ENCODE measurements at places on chromosomes 4 and X.

DNA sequence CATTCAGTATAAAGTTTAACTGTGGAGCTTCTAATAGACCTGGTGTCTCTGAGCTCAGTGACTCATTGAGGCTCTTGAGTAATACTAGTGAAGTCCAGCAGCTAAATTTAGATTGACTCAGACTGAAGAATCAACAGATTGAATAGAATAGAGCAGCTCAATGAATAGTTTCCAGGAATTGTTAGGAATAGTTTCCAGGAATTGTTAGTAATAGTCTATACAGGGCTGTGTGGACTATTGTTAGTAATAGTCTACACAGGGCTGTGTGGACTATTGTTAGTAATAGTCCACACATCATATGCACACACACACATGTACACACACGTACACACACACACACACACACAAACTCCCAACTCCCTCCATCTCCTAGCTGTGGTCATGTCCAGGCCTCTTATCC is 3.0 kb downstream of the GIMD1 start:
- DNase-seq = peak; percentile 65

DNA sequence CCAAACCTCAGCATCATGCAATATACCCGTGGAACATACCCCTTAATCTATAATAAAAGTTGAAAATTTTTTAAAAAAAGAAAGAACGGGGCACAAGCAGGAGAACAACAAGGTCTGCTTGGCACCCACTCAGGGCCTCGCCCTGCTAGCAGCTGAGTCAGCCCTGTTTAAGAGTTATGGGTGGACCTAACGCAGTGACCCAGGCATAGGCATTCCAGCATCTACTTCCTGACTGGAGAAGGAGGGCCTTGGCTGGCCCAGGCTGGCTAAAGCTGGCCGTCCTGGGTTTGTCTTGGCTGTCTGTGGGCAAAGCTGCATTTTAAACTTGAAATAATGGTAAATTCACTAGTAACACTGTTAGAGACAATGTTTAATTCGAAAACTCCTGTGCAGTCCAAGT is 236.7 kb upstream of the PGRMC2 start:
- no peak for DNase-seq

DNA sequence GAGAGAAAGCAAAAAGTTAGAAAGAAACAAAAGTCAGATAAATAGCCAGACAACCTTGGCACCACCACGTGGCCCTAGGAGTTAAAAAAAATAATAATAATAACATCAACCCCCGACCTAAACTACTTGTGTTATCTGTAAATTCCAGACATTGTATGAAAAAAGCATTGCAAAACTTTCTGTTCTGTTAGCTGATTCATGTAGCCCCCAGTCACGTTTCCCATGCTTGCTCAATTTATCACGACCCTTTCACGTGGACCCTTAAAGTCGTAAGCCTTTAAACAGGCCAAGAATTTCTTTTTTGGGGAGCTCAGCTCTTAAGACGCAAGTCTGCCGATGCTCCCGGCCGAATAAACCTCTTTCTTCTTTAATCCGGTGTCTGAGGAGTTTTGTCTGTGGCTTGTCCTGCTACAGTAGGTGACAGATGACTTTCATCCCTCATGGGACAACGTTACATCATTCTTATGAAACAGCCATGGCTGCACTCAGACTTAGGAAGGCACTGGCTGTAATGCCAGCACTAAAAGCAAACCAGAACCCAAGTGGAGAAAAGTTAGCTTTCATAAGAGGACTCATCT is 520 bp downstream of the ACOX3 start:
- DNase-seq = peak; percentile 83

DNA sequence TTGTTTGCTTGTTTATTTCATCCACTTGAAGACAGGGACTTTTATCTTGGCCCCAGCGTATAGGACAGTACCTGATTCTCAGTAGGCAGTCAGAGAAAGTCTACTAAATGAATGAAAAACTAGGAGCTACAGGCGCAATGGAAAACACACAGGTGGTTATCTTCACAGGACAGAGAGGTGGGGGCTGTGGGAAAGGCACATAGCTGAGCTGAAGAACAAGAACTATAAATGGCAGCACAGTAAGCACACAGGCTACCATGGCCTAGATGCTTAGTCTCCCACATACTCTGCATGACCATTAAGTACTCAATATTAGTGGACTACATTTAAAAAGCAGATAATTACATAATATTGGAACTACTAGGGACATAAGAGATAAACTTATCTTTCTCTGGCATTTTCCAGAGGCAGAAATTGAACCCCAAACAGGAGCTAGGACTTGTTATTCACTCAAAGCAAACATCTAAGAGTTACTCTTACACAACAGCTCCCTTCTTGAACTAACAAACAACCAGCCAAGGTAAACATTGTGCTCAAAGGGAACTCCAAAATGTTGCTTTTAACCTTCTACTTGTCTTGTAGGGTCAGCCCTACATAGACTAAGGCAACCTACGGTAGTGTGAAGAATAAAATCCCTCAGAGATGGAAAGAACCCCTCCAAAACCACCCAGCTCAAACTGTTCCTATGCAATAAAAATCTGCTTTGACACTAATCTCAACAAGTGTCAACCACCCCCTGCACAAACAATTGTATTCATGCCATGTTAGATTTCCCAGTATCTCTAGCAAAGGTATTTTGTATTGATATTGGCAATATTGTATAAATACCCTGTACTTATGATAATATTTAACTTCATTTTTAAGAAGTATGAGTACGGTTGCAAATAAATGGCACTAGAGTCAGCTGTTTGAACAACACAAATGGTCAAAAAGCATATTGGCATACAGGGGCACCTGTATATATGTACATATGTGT is 593.6 kb downstream of the KLHL13 start:
- no peak for DNase-seq

GRCh38 chrX:15834053-15834452 is 20.6 kb downstream of the AP1S2 start:
- peak; percentile 32 for DNase-seq

- DNase-seq = no peak
Measured at GRCh38 chr4:186249785-186250754, 15.9 kb upstream of the F11 start.

DNA sequence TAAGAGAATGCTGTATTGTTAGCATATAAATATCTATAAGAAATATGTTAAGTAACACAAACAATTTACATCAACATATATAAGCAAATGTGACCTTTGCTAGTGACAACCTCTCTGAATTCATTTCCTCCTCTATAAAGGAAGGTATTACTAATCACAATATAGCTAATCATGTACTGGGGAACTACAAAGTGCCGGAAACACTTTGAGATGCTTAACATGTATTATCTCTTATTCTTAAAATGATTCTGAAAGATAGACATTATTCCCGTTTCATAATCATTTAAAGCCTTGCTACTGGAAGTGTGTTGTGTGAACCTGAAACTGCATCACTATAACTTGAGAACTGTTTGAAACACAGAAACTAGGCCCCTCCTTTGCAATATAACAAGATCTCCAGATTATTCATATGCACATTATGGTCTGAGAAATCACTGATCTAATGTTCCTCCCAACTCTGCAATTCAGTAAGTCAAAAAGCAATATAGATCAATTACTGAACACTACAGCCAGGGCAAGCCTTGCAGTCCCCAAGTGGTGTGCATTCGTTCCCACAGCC is 54.0 kb downstream of the KLHL8 start:
- no peak for DNase-seq

DNA sequence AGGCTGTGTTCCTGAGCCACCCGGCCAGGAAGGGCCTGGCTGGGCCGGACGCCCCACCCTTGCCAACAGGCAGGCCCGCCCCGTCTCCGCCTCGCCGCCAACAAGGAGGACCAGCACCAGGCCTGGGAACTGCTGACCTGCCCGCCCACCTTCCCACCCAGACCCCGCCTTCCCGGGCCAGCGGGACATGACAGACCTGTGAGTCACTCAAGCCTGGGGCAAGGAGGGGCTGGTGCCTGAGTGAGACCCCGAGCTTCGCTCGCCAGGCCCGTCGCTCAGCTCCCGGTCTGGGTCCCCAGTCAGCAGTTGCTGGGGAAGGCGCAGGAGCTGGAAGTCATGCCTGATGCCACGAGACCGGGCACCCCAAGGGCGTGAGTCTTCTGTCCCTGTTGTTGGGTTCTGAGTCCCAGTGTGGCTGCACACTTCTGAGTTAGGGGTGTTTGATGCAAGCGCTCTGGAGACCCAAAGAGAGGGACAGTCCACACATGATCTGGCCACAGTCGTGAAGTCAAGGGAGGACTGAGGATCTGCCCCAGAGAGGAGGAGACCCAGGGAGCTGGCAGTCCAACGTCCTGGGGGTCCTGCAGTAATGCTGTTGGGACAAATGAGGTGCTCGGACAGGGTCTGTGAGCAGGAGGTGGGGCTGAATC is at the start of gene DNASE1L1:
TSS of gene DNASE1L1 (minus strand) at position 33 of the 650 bp plus-strand sequence. CDS start 3,686 bp downstream, outside the sequence.
- peak; percentile 76 for DNase-seq

GRCh38 chrX:9188117-9188516 is 154.2 kb upstream of the FAM9B start:
- no peak for DNase-seq

DNA sequence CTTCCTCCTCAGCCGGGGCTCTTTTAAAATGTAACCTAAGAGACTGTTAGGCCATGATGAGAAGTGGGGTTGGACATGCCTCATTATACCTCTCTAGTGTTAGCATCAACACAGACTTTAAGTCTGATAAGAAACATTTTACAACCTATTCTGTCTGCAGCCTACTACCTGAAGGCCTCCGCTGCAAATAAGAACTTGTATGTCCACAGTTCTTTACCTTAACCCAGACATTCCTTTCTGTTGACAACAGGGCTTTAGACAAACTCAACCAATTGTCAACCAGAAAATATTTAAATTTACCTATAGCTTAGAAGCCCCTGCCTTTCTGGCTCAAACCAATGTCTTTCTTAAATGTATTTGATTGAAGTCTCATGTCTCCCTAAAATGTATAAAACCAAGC is 1418.6 kb downstream of the STIM2 start:
- DNase-seq = no peak

DNA sequence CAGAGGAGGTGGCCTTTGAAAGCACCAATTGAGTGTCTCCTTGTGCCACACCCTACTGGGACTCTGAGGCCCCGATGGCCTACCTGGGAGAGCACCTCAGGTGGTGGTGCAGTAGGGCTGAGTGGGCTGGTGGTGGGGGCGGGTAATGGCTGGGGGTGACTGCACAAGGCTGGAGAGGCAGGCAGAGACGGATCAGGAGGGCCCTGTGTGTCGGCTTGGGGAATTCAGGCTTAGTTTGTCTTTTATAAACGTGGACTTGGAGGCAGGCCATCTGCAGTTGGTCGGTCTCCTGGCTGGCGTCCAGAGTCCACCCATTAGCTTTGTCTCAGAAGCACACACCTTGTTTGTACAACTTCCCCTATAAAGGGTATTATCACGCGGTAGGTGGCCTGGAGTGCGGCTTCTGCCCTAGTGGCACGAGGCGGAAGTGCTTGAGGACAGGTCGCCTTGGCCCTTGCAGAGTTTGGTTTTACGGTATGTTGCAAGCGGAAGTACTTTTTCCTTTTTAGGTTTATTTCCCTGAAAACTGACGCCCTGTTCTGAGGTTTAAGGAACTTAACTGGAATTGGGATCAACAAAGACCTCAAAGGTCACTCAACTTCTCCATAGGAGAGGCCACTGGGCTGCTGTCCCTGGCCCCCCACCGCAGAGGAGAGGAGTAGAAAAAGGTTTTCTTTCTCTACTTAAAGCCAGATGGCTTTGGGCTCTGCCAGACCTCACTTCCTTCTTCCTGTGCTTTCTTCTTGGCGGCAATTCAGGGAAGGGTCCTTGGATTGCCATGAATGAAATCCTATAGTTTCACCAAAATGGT is 8.0 kb downstream of the TBC1D14 start:
- peak; percentile 66 for DNase-seq

DNA sequence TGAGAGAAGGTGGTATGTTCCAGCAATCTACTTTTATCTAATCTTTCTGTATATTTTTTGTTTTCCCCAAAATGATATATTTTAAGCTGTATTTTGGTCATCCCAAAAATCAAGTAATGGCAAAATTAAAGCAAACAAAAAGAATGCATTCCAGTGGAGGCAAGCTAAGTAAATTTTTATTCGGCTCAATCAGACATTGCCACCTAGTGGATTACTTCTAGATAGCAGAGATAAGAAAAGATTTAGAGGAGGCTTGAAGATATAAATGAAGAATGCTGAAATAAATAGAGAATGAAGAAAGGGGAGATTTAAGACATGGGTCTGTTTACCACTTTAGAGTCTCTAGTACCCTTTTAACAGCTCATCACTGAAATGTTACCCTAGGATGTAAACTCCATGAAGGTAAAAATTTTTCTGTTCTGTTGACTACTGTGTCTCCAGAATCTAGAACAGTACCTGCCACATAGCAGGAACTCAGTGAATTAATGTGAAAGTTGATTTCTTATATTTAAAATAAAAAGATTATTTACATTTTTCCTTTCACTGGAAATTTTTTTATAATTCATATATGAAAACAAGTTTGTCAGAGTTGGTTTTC is 110.9 kb upstream of the ANK2 start:
- DNase-seq = peak; percentile 13

DNA sequence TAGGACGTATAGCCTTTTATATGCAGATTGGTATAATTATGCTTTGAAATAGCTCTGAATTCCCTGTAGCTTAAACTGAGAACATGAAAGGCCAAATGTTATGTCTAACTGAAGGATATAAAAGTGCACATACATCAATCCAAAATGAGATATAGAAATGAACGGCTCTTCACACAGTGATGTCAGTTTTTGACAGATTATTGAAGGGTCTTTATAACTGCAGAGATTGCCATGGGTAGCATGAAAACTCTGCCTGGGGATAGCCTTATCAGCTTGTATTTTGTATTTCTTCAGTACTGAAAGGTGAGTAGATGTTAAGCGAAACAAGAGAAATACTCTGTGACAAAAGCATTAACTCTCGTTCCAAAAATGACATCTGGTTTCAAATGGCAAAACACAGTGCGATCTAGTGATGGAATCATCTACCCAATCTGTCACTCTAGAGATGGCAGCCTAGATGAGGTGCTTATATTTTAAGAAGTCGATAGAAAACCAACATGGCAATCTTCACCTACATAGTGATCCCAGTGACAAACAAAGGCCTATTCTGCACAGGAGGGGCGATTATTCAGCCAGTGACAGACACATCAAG is 59.7 kb downstream of the PCDH10 start:
- no peak for DNase-seq

GRCh38 chr4:126446917-126447316 is 1132.2 kb downstream of the FAT4 start:
- no peak for DNase-seq

DNA sequence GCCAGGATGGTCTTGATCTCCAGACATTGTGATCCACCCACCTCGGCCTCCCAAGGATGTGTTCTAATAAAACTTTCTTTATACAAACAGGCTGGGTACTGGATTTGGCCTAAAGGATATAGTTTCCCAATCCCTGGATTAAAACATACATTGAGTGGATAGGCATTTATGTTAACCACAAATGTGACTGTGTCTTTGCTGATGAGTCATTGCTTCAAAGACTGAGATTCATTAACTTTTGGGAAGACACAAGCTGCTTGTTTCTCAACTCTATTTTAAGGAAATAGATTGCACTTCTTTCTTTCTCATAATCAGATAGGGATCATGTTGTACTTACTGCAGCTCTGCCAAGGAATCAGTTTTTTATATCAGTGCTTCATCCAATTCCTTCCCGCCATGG is 131.3 kb upstream of the AGA start:
- DNase-seq = peak; percentile 2

All from inflammatory macrophage treated with lipopolysaccharide for 1 hour (primary cell).